ENCODE measurements at places on chromosomes 6 and 20. TPM values are rescaled to one million over a fixed set of nuclear protein-coding genes. Genes with fewer than 3 reads are reported as not detected.

PTPRK gene
- polyA plus RNA-seq = 0.01 TPM

BHLHE23 gene
- polyA plus RNA-seq = not detected

DNA sequence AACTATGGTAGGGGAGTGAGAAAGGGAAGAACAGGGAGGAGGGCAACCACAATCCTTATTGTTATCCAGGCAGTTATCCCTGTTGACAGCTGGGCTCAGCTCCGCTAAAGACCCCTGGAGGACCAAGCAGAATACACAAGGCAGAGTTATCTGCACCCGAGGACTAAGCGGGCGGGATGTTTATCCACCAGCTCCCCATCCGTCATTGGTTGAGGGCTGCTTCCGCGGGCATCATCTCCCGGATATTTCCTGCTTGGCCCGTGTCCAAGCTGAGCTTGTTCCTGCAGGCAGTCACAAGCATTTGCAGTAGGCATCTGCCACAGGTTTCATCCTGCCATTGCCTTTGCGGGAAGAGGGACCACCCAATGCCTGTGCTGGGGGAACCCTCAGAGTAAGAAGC, 102.1 kb downstream of the DLGAP4 start:
- no peak for DNase-seq

NDRG3 gene
- 23.2 TPM for polyA plus RNA-seq

DNA sequence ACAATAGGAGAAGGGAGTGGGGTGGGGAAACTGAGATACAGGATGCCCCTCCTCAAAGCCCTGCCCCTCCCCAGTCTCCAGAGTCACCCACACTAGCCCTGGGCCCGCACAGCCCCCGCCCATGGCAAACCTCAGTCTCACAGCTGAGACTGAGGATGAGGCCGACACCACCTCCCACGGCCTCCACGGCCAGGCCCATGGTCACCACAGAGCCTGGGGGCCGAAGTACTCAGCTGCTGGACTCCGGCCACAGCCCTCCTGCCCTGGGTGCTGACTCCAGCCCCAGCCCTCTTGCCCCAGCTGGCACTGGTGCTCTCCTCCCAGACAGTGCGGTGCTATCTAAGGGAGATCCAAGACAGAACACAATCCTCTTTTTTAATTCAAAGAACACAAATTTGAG, 176.1 kb downstream of the TTLL2 start:
- no peak for DNase-seq

DNA sequence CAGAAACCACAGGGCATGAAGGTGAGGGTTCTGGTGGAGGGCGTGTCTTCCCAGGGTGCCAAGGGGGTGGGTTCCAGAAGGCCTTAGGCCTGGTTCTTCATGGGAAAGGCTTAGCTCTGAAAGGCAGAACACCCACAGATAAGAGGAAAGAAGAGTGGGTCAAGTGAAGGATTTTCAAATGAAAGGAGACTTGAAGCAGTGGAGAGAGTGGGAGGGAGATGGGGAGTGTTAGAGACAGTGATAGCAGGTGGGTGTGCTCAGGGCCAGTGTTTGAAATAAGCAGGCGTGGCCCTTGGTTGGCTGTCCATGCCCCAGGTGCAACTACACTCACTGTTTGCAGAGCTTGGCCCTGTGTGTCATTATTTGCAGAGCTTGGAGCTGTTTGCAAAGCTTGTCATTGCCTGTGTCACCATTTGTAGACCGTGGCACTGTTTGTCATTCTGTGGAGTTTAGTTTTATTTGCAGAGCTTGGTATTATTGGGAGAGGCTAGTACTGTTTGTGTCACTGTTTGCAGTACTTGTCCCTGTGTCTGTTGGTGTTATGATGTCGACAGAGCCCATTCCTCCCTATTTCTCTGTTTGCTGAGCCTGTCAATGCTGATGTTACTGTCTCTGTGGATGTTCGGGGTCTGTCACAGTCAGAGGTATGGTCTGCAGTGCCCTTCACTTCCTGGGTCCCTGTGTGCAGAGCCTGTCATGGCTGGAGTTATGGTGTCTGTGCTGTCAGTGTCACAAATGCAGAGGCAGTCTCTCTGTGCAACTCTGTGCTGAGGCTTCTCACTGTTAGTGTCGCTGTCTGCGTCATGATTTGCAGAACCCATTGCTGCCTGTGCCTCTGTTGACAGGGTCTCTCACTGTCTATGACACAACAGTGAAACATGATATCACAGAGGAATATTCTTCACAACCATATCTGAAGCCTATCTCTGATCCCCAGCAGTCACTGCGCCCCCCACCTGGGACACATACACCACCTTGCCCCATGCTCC, 127.7 kb upstream of the LRFN2 start:
- DNase-seq = no peak

- no peak for DNase-seq
Observed at GRCh38 chr6:168584671-168585070, 143.7 kb downstream of the SMOC2 start.

Measured in CD14-positive monocyte (primary cell).